ENCODE measurements at places on chromosomes 3 and 15.

GRCh38 chr3:172726380-172726779 lies 15.5 kb upstream of the NCEH1 start:
- DNase-seq: no peak

DNA sequence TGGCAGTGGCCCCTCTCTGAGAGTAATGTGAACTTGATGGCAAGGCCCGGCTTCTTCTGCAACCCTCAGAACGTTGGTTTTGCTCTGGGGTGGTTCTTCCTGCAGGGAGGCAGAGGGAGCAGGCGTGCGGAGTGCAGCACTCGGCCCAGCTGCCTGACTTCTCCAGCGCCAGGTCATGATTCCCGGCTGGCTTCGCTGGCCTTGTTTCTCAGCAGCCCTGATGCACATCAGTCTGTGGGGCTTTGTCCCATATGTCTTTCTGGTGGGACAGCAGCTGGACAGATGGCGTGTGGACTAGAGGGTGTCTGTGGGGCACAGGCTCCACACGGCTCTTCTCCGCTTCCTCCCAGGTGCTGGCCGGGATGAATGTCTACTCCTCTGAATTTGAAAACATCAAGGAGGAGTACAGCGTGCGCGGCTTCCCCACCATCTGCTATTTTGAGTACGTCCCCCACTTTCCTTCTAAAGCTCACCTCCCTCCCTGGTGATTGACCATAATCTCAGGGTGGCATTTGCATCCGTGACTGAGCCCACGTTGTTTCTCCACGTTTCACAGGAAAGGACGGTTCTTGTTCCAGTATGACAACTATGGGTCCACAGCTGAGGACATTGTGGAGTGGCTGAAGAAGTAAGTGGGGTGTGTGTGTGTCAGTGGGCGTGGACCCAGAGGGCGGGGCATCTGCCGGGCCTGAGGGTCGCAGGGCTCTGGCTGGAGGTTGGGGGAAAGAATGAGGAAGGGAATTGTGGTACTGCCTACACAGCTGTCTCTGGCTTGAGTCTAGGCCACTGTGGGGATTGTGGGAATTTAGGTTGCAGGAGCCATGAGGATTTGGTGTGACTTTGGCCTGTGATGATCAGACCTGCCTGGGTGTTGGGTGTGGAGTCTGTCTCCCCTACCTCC lies 57.1 kb downstream of the PDIA5 start:
- no peak for DNase-seq

GRCh38 chr3:8210882-8211341 lies 290.7 kb upstream of the LMCD1 start:
- DNase-seq: no peak

DNA sequence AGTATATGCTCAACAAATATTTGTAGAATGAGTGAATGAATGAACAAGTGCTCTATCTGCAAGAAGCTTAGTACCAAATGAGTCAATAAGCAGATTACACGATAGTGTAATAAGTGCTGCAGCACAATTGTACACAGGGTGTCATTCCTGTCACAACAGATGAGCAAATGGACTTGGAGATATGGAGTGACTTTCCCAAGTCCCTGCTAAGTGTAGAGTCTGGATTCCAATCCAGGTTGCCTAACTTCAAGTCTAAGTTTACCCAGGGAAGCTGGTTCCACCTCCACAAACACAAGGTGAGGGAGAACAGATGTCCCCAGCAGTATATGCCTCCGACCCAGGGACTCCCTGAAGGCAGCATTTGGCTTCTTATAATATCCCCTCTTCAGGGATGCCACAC lies 77.7 kb upstream of the RAD18 start:
- DNase-seq: no peak

DNA sequence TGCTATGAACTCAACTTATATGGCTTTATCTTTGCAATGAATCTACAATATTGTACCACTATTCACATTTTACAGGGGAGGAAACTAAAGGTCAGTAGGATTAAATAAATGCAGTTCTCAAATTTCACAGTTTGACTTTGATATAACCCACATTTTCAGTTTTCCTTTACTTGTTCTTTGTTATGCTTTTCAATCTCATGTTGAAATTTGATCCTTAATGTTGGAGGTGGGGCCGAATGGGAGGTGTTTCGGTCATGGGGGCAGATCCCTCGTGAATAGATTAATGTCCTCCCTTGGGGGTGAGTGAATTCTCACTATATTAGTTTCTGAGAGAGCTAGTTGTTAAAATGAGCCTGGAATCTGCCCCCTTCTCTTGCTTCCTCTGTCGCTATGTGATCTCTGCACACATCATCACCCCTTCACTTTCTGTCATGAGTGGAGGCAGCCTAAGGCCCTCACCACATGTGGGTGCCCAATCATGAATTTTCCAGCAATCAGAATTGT lies 44.7 kb downstream of the CD200 start:
- no peak for DNase-seq

DNA sequence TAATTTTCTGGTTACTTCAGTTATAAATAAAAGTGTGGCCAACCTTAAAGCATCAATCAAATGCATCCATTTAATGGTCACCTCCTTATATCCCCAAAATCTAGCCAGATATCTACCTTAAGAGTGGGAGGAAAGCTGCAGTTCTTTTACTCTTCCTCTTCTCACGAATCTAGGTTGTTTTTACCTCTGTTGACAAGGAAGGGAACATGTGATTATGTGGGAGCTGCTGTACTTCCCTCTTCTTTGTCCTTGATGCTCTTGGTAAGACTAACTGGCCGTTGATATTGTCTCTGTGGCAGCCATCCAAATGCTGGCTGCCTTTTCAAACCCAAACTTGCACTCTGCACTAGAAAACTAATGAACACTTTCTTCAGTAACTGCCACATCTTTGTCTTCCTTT lies 275.3 kb upstream of the CADM2 start:
- no peak for DNase-seq

DNA sequence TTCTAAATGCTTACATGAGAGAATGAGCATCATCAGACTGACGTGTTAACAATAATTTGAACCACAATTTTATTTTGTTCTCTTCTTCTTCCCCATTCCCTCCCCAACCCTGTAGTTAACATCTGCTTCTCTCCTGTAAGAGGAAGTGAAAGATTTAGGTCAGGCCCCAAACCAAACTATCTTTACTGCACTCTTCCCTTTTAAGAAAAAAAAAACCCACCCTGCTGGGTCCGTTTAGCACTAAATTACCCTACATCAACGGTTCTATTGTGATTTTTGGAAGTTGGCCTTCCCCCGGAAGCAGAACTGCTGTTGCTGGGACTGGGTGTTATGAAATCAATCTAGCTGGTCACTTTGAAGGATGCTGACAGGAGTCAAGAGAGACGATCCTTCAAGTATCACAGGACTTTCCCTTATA lies 49.4 kb downstream of the NFKBIZ start:
- no peak for DNase-seq

DNA sequence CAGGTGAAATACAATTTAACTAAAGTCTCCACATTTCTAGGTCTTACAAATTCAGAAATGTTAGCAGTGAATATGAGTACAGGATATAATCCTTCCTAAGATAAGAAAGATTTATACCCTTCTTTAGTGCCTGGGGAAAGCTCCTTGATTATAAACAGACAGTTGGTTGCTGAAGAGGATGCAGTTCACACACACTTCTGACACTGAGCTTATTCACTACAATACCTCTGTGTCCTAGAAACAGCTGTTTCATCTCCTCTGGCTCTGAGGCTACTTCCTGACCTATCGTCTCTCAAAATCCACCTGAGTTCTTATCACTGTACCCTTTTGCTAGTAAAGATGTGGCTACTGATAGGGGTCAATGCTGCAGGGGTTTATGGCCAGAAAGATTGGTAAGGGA lies 57.1 kb downstream of the TP63 start:
- no peak for DNase-seq

DNA sequence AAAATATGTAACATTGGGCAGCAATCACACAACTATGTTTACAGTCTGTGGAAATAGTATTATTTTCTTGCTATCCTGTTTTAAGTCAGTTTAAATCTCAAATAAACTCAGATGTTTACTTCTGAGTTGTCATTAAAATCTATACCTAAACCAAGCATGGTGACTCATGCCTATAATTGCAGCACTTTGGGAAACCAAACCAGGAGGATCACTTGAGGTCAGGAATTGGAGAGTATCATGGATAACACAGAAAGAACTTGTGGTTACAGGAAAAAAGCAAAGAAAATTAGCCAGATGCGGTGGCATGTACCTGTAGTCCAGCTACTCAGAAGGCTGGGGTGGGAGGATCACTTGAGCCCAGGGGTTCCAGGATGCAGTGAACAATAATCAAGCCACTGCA lies 631.6 kb upstream of the EPHA6 start:
- no peak for DNase-seq

DNA sequence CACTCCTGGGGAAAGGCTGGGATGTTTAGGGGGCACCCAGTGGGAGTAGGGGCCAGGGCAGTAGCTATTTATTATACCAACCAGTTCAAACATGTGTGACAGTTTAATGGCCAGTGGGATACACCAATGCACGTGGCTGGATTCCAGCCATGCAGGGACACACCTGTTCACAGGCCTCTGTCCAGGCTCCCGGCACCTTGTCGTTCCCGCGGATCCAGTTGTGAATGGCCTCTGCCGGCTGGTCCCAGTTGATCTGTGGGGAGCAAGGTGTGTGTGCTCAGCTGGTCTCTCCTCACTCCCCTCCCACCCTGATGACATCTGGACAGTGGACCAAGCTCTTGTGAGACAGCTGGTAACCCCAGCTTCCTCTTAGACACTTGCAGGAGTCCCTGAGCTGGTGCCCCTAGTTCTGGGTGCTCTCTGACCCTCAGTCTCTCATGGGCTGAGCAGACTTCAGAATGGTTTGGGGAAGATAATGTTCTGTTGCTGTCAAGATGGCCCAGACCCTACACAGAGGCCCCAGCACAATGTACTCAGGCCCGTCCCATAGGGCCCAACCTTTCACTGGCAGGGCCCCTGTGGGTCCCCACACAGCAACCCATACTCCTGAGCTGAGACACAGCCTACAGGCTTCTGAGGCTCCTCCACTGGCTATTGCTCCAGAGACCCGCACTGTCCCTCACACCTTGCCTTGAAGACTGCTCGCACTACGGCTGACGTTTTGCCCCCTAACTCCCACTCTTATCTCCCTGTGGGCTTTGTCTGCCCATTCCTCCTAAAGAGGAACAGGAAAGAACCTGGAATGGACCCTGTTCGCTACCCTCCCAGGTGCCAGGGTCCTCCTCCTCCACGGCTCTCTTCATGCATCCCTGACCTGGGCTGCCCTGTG lies 25.8 kb downstream of the ALDH1L1 start:
- DNase-seq: no peak

DNA sequence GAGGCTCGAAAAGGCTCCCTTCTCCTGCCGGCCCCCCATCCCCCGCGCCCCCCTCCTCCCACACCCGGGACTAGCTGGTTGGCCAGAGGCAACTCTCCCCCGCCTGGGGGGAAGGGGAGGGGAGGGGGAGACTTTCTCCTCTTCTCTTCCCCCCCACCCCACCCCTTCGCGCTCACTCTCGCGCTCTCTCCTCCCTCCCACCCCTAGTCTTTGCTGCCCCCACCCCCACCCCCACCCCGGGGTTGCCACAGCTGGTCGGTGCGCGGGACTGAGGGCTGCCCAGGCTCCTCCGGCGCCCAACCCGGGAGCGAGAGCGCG lies 710 bp downstream of the MECOM start:
- peak; percentile 64 for DNase-seq

DNA sequence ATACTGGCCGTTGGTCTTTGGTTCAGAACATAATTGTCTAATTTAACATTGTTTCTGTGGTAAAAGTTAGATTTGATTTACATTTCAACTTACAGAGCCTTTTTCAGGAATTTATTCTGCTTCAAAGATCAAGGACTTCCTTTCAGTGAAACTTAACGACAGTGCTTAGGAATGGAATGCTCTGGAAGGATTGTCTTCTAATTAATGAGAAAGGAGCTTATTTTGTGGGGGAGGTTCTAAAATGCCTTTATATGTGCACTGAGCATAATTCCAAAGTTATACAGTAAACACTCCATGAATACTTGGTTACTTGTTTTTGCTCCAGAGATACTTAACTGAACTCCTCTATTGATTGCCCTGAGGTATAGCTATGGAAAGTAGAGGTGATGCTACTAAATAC lies 75.7 kb downstream of the CACNA1D start:
- DNase-seq: no peak

DNA sequence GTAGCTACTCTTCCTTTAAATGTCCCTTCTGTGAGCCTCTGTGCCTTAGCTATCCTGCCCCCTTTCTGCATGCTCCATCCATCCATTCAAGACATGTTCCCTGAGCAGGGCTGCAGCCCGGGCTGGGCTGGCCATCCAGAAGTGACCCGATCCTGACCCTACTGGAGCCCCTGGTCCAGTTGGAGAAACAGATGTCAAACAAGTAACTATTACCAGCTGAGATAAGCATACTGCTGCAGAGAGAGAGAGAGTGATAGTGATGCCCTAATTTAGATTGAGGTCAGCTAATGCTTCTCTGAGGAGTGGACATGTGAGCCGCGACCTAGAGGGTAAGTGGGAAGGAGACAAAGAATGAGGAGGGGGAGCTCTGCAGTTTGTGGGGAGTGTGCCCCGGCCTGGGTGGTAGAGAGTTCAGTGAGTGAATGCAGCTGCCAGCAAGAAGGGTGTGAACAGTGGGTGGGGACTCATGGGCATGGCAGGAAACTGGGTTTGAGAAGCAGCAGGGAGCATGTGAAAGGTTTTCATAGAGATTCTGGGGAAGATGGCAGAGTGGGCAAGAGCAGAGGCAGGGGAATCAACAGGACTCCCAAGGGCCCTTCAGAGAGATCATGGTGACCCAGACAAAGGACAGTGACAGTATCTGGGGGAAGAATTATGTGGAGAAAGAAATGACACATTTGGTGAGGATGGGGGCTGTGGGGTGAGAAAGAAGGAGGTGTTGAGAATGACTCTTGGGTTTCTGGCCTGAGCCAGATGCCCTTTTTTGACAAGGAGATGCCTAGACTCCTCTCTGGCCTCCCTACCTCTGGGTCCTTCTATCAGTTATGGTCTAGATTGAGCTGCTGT lies 44.9 kb downstream of the CHCHD6 start:
- no peak for DNase-seq

- DNase-seq: no peak
Measured at GRCh38 chr3:29004885-29005599, 275.8 kb upstream of the RBMS3 start.

DNA sequence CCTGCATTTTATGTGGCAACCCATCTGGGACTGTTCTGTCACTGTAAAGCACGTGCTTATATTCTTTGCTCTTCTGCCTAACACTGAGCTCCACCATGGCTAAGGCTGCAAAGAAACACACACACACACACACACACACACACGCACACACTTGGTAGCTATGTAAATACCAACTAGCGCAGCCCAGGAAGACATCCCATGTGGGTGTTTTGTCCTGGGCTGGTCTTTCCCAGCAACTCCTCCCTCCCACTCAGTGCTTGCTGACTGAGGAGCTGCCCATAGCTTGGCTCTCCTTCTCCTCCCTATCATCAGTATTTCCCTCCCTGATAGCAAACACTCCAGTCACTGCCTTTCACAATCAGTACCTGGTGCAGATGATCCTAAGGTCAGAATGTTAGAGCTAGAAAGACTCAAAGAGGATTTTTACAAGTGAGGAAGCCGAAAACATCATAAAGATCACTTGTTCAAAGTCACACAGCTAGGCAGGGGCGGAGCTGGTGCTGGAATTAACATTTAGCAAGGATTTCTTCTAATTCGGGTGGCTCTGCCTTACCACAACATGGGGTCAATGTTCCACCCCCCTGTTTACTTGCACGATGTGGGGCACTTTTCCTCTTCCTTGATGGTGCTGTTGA lies 377.1 kb upstream of the TBL1XR1 start:
- DNase-seq: no peak

GRCh38 chr3:184172681-184173373 lies 1.8 kb upstream of the AP2M1 start:
- no peak for DNase-seq

GRCh38 chr15:29699791-29700190 lies 122.5 kb downstream of the TJP1 start:
- no peak for DNase-seq

All from RWPE1 (cell line).